Stimulated activated CD8-positive, alpha-beta memory T cell treated with anti-CD3 and anti-CD28 coated beads, Interleukin-2, amount 100 ng/mL, for 1 hour (primary cell): ENCODE measurements at places on chromosomes 13 and 19.

DNA sequence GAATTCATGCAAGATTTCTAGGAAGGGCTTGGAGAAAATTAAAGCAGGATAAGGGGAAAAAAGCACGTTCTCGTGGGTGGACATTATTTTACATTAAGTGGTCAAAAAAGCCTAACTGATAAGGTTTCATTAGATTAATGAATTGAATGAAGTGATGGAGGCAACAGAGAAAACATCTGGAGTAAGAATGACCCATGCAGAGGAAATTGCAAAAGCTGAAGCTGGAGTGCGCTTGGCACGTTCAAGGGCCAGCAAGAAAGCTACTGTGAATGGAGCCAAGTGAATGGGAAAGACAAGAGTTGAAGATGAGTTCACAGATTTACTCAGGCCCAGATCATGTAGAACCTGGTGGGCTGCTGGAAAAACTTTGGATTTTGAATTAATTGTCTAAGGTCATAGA lies 777.9 kb downstream of the DACH1 start:
- DNase-seq = no peak

GRCh38 chr13:109468123-109468522 lies 318.3 kb downstream of the IRS2 start:
- DNase-seq = no peak

DNA sequence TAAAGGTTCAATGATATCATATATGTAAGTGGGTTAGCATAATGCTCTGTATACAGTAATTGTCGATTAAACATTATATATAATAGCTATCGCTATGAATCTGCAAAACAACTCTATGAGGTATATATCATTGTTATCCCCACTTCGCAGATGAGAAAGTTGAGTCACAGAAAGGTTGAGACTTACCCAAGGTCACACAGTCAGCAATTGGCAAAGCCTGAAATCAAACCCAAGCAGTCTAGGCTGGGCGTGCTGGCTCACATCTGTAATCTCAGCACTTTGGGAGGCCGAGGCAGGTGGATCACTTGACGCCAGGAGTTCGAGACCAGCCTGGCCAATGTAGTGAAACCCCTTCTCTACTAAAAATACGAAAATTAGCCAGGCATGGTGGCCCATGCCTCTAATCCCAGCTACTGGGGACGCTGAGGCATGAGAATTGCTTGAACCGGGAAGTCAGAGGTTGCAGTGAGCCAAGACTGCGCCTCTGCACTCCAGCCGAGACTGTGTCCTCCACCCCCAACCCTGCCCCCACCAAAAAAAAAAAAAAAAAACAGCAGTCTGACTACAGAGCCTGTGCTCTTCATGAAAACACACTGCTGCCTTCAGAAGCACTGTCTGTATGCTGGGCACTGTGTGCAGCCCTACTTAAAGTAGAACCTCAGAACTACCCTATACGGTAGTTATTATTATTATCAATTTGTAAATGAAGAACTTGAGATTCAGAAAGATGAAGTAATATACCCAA lies 1.3 kb downstream of the HSPBP1 start:
- DNase-seq = no peak

DNA sequence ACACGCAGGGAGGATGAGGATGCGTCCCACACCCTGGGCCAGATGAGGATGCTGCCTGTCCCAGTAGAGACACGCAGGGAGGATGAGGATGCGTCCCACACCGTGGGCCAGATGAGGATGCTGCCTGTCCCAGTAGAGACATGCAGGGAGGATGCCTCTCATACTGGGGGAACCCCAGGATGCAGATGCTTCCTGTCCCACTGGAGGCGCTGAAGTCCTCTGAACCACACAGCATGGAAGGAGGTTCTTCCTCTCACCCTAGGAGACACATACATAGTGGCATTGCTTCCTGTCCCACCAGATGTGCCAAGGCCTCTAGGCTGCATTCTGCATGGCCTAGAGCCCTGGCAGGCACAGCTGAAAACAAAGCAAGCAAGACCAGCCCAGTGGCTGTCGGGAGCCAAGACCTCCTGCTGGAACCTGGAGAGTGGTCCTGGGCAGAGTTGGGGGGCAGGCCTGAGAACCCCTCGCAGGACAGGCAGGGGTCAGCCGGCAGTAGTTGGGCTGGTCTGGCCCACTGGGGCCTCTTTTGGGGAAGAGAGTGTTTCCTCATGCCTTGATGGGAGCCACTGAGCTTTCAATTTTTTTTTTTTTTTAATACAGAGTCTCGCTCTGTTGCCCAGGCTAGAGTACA lies 4.3 kb downstream of the HPN start:
- no peak for DNase-seq

DNA sequence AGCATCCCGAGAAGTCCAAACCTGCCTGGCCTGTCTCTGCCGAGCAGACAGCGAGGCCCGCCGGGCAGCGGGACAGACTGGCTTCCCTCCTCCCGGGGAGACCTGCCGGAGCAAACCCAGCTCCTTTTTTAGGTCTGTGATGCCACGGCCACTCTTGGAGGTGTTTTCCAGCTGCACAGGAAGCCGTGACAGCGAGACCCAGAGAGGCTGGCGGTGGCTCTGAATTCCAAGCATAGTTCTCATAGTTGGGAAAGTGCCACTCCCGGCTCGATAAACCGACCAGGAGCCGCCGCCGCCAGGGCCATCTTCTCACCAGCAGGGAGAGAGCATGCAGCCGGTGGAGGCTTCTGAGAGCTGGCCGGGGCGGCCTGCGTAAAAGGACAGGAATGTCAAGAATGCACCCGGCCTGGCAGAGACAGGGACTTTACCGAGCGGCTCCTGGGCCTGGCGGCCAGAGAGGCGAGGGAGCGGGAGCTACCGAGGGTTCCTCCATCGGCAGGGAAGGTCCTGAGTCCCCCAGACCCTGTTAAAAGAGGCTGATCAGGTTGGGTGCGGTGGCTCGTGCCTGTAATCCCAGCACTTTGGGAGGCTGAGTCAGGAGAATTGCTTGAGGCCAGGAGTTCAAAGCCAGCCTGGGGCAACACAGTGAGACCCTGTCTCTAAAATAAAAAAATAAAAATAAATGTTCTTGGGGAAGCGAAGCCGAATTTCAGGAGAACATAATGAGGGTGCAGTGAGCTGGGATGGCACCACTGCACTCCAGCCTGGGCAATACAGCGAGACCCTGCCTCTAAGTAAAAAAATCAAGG lies 64.9 kb downstream of the GADD45B start:
- DNase-seq = no peak

GRCh38 chr19:2423915-2424685 lies 3.3 kb downstream of the TIMM13 start:
- DNase-seq = no peak

GRCh38 chr19:47637550-47637949 lies 28.6 kb downstream of the BICRA start:
- no peak for DNase-seq

- DNase-seq = no peak
Observed at GRCh38 chr19:3152419-3152780, 16.6 kb downstream of the GNA15 start.

DNA sequence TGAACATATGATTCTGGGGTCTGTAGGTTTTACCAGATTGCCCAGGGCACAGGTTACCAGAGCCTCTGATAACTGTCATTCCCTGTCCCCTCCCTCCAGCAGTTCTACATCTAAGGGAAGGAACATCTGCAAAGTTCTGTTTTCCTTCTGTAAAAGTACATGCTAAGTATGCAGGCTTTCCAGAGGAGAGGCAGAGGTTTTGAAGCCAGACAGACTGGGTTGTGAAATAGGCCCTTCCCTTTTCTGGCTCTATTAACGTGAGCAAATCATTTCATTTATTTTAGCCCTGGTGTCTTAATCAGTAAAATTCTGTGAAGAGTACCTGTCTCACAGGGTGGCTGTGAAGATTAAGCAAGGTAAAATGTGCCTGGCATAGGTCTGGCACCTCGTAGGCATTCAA lies 66.1 kb upstream of the C1QTNF9 start:
- DNase-seq = no peak

GRCh38 chr13:23921451-23921888 lies 24.2 kb upstream of the C1QTNF9B start:
- no peak for DNase-seq

DNA sequence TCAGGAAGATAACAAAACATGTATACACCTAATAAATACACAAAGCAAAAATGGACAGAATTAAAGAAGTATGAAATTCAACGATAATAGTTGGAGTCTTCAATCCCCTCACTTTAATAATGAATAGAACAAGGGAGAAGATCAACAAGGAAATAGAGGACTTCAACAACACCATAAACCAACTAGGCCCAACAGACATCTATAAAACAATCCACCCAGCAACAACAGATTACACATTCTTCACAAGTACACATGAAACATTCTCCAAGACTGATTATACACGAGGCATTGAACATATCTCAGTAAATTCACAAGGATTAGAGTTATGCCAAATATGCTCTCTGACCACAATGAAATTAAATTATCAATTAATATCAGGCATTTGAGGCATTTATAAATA lies 185.5 kb upstream of the NBEA start:
- DNase-seq = no peak

DNA sequence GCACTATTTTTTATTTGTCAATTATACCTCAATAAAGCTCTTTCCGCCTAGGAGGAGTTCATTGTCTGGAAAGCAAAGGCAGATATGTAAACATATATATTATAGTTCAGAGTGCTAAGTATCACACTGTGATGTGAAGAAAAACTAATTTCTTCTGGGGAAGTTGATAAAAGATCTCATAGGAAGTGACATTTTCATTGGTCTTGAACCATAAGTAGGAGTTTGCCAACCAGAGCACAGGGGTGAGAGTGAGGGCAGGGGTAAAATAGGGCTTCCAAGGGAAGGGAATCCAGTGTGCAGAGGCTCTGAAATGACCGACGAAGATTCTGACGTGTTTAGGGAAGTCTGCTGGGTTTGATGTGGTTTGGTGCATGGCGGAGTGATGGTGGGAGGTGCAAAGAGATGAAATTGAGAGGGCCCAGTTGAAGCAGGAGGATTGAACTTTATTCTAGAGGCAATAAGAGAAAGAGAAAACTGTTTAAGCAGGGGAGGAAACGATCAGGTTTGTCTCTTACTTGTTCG lies 780 bp upstream of the GTF2F2 start:
- peak; percentile 38 for DNase-seq

- no peak for DNase-seq
Observed at GRCh38 chr13:33138441-33138840, 122.2 kb downstream of the KL start.

GRCh38 chr19:18932216-18932841 lies 8.7 kb downstream of the HOMER3 start:
- DNase-seq = peak; percentile 79

DNA sequence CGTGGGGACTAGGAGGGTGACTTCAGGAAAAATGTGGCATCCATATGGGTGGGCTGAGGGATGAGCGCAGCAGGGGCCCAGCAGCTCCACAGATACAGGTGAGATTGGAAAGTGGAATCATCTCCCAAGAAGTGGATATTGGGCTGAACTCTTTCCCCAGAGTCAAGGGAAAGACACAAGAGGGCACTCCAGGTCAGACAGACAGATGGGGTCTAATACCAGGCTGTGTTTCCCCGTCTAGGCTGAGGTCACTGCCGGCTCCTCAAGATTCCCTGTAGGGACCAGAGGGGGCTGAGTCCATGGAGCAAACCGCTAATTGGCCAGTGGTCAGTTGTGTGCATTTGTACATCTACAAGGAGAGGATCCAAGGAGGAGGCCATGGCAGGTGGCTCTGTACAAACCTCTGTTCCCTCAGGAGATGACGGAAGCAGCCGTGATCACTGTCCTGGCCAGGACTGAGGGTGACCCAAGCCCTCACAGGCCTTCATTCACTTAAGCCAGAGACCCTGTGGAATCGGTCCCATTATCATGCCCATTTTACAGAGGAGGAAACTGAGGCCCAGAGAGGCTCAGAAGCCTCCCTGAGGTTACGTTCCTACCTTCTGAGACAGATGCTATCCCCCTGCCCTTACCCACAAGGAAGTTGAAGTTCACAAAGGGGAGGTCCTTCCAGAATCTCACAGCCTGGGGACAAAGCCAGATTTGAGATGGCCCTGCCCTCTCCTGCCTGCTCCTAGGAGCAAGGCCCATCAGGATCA lies 14.9 kb upstream of the IGLON5 start:
- no peak for DNase-seq

DNA sequence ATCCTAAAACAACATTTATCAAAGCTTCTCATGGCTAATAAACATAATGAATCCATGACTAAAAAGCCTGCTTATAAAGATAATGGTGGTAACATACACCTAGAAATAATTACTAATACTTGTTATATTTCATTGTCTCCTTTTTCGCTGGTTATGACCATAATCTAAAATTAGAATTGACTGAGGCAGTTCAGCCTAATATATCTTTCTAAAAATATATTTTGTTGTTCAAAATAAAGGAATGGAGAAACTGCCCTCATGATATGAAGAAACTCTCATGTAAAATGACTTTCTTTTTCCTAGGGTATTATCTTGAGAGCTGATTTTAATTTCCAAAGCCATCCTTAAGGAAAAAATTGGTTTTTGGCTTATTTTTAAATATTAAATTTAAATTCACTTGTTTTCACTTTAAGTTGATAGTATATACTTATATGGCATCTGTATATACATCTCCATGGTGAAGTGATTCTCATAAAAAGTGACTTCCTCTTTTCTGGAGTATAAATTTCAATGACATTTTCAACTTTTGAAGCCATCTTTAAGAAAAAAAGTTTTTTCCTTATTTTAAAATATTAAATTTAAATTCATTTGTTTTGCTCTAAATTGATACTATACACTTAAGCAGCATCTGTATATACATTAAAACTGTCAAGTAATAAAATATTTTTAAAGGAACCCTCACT lies 204.6 kb downstream of the VWA8 start:
- DNase-seq = no peak

- DNase-seq = no peak
Observed at GRCh38 chr19:5148794-5149190, 179.9 kb downstream of the KDM4B start.

GRCh38 chr13:35884211-35884760 lies 246.9 kb downstream of the DCLK1 start:
- no peak for DNase-seq

- no peak for DNase-seq
Observed at GRCh38 chr19:1109032-1109551, 5.3 kb downstream of the GPX4 start.
